Karpas-422 (cell line): ENCODE measurements at places on chromosomes 1 and 21.

DNA sequence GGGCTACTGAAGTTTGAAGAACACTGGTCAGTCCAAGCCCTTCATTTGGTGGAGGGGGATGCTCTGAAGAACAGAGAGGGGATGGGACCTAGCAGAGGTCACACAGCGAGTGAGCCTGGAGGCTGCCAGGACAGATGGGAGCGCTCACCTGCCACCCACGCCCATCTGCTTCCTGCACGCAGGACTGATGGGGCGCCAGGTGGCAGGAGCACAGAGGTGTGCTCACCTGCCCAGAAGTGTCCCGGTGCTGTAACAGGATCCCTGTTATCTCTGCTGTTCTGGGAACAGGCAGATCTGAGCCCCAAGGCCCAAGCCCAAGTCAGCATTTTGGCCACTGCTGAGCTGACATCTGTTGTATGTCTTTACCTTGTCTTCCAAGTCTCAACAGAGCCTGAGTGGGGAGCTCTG is 40.5 kb downstream of the EPHB2 start:
- DNase-seq = no peak

GRCh38 chr1:30804352-30804751 is 46.8 kb upstream of the LAPTM5 start:
- no peak for DNase-seq

DNA sequence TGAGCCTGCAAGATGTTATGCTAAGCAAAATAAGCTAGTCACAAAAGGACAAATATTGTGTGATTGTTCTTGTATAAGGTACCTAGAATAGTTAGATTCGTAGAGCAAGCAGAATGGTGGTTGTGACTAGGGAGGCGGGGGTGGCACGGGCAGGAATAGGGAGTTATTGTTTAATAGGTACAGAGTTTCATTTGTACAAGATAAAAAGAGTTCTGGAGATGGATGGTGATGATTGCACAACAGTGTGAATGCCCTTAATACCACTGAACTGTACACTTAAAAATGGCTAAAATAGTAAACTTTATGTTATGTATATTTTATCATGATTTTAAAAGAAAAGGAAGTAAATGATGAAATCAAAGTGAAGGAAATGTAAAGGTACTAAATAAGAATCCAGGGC is 20.6 kb downstream of the LRRC42 start:
- DNase-seq = no peak

GRCh38 chr1:227729144-227729880 is 5.8 kb downstream of the JMJD4 start:
- peak; percentile 62 for DNase-seq

DNA sequence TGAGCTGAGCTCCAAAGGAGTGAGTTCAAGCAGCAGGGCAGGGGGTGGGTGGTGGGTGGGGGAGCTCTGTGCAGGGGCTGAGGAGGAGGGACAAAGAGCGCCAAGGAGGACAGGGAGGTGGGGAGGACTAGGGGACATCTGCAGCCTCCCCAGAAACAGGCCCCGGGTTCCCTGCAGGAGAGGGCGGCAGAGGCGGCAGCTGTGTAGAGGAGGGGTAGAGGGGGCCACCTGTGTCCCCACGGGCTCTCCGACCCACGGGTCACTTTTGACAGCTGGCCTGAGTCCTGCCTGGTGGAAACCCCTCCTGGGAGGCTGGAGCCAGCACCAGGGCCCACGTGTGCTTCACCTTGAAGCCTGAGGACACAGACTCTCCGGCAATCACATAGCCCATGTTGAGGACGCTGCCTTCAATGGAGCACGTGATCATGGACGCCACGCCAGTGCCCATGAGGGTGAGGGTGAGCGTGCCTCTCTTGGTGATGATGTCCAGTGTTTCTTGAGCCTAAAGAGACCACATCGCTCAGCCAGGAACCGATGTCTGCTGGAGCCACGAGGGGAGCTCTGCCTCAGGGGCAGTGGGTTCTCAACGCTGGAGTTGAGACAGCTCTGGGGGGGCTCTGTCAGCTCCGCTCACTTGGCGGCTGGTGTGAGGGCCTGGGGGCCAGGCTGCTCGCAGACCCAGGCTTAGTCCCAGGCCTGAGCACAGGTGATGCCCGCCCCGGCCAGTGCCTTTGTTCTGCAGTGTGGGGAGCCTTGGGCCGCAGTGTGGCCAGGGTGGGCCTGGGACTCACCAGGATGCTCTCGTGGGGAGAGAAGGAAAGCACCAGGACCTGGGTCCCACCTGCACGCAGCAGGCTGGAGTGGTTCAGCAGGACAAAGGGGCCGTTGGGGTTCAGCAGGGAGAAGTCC is 6.6 kb upstream of the TMEM52 start:
- DNase-seq = no peak

GRCh38 chr1:229281339-229281926 is 10.5 kb downstream of the RAB4A start:
- DNase-seq = no peak

GRCh38 chr1:85438353-85438752 is 26.6 kb downstream of the DDAH1 start:
- DNase-seq = no peak

GRCh38 chr1:74618974-74619373 is 54.6 kb downstream of the ERICH3 start:
- no peak for DNase-seq

- no peak for DNase-seq
These were observed 56.7 kb downstream of the KCNN3 start for GRCh38 chr1:154813300-154813816.

DNA sequence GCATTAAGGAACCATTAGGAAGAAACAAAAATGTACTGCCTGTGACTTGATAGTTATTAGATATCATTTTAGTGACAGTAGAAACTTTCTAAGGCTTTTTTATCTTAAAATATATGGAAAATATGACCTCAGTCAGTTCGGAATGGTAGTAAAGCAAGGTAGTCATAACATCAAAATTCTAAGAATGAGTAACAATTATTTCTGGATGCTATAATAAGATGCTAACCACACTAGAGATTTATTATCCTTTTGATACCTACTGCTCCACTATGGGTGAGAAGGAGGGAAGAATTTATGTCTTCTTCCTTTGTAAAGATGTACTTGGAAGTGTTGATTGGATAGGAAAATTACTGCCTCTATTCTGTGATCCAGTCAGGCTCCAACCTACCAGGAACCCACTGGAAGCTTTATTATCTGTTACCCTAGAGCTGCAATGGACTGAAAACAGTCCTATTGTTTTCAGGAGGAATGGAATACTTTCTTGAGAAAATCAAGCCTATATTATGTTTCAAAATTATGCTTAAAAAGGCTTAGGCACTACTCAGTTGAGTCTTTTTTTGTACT is 8.8 kb downstream of the FMN2 start:
- no peak for DNase-seq

- no peak for DNase-seq
These were observed 16.9 kb upstream of the ALPL start for GRCh38 chr1:21492356-21492625.

DNA sequence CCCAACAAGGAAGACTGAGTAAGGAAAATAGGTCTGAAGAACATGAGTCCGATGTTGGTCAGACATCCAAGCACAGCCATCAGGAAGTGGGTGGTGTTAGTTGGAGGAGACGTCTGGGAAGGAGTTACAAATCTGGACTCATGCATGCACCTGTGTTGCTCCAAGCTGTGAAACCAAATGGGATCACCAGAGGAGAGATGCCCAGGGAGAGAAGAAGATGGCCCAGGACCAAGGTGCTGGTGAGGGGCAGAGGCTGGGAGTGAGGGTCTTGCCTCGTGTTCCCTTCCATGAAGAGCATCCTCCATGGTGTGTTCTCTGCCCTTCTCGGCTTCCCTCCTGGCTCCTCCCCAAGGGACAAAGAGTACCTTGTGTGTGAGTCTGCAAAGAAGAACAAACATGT is 405.6 kb downstream of the NPHP4 start:
- DNase-seq = no peak

DNA sequence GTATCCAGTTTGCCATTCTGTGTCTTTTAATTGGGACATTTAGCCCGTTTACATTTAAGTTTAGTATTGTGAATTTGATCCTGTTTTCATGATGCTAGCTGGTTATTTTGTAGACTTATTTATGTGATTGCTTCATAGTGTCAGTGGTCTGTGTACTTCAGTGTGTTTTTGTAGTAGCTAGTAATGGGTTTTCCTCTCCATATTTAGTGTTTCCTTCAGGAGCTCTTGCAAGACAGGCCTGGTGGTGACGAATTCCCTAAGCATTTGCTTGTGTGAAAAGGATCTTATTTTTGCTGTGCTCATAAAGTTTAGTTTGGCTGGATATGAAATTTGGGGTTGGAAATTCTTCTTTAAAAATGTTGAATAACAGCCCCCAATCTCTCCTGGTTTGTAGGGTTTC is 69.2 kb upstream of the PDC start:
- DNase-seq = no peak

- no peak for DNase-seq
These were observed 108.2 kb downstream of the CDC7 start for GRCh38 chr1:91608876-91609275.

GRCh38 chr1:240646571-240647240 is 34.8 kb upstream of the GREM2 start:
- DNase-seq = no peak

- DNase-seq = no peak
These were observed 6.9 kb downstream of the ADSS2 start for GRCh38 chr1:244444854-244445253.

DNA sequence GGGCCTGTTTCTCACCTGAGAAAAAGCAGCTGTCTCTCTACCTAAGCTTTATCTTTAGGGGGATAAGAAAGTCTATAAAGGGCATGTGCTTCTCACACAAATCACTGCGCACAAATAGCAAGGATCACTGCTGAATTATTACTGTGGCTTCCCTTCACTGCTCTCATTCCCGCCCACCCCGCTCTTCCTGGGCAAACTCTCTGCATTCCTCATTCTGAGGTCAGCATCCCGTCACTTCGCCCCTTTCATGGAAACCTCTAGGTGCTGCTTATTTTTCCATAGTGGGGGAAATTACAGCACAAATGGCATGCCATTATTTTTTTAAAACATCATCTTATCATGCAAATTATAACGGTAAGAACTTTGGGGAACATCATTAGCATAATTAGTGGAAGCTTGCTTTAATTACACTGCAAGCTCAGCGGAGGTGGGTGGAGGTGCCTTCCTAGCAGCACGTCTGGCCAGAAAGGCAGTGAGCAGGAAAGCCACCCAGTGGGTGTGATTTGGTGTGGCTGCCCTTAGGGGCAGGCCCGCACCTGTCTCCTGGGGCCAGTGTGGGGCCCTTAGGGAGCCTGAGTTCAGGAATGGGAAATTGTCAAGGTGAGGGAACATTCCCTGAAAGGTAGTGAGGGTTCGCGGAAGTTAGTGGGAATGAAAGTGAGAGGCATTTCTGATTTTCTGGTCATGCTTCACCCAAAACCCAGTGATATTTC is 105.9 kb downstream of the LAMC2 start:
- DNase-seq = no peak

GRCh38 chr21:35989138-35989735 is 71.1 kb downstream of the SETD4 start:
- DNase-seq = no peak

- DNase-seq = no peak
These were observed 156.2 kb downstream of the RHOU start for GRCh38 chr1:228891272-228892034.

DNA sequence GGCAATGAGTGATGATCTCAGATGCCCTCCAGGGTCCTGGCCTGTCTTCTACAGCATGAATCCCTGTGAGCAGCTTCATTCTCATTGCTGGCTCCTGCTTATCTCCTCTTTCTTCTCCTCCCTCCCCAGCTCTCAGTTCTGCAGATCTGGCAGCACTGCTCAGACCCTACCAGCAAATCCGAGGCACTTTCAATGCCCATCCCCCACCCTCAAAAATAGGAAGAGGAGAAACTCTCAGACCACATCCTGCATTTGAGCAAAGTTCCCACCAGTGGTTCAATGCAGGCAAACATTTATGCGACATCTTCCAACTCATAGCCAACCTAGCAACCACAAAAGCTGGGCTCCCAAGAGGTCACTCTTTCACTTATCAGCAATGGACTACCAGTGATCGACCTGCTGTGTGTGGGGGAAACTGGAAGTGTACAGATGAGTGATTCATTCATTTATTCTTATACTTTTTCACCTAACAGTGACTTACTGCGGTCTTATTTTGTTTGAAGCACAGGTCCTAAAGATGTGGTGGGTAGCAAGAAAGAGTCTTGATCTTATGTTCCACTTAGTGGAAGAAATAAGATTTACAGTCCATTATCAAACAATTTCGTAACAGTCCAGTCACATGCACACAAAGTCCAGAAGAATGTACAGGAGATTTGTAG is 5.8 kb upstream of the CHI3L2 start:
- peak; percentile 93 for DNase-seq

DNA sequence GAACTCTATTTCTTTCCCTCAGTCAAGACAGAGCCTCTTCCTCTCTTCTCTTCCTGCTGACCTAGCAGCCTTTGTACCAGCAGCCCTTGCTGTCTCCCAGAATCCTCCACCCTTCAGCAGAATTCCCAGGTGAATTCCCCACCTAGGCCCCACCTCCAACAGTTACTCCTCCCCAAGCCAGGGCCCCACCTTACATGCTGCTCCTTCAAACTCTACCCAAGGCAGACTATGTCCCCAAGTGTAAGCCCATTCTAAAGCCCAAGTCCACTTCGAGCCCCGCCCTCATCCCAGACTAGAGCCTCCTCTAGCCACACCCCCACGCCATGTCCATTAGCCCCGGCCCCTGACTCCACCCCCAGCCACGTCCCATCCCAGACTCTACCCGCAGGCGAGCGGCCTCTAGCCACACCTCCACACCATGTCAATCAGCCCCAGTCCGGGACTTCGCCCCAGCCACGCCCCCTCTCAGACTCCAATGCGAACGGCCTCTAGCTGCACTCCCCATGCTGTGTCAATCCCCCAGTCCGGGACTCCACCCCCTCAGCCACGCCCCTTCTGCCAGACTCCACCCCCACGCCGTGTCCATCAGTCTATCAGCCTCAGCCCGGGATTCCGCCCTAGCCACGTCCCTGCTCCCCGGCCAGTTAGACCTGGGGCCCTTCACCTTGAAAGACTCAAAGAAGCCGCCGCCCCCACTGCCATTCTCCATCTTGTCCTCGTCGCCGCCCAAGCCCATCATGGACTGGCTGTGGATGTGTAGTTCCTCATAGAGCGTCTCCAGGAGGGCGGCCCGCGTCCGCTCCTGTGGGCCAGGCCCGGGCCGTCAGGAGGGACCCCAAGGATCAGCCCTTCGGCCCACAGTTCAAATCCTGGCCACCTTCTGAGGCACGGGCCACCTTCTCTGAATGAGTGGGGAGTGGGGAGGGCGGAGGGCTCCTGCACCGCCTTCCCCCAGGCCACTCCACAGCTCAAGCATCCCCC is 61.3 kb downstream of the RAP1GAP start:
- DNase-seq = peak; percentile 99

- no peak for DNase-seq
These were observed 81.5 kb upstream of the ZBTB40 start for GRCh38 chr1:22370190-22370498.
